Mammary epithelial cell (primary cell): ENCODE measurements at places on chromosomes 12 and 14.

DNA sequence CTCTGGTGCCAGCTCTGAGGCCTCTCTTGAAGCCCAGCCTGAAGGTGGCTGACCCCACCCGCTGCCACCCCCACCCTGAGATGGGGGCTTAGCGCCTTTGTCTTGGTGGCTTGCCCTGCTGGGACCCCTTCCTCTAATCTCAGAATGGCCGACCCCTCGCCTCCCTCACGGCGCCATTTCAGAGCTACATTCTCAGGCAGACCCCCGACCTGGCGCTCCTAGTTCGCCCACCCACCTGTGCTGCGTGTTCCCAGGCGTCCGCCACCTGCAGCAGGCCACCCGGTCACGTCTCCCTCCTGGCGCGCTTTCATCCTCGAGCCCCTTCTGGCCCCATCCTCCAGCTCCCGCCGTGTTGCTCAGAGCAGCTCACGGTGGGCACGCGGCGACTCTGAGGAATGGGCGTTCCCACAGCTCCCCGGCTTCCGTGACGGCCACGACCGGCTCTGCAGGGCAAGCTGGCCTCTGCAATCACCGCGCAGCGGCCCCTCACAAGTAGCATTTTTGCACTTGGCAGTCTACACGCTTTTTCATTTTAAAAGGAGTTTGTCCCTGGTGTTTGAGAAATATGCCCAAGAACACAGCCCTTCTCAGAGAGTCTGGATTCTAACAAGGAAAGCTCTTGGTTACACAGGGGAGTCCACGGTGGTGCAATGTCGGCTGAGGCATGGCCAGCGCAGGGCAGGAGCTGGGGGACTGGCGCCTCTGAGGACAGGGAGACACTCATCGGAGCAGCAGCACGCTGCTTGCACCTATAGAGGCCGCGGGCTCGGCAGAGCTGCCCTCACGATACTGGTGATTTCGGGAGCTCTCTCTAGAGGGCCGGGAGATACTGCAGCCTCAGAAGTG, 105.7 kb upstream of the C14orf180 start:
- no peak for DNase-seq

- DNase-seq: peak; percentile 34
Observed at GRCh38 chr12:69779928-69780327, 41.3 kb downstream of the RAB3IP start.

- no peak for DNase-seq
Observed at GRCh38 chr14:94041551-94042346, 15.6 kb downstream of the OTUB2 start.

GRCh38 chr14:101947577-101947903, 16.8 kb upstream of the DYNC1H1 start:
- no peak for DNase-seq

DNA sequence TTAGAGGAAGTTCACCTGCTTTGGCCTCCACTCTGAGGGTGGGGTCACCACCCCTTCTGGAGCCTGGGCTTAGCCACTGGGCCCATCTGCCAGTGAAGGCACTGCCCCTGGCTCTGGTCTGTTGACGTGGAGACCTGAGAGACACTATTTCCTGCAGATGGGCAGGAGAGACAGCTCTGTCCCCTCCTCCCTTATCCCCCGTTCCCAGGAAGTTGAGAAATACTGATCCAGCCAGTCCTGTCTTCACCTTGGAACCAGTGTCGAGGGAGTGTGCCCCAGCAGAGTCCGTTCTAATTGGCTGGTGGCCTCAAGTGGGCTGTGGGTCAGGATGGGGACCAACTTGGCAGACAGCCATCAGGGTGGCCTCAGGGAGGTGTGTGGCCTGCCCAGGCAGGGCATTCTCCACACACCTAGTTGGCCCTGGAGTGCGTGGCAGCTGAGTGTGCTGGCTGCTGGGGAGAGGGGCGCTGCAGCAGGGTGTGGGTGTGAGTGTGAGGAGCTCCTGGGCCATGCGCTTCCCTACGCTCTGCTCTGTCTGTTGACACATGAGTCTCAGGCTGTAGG, 25.4 kb downstream of the CLSTN3 start:
- DNase-seq: peak; percentile 43

DNA sequence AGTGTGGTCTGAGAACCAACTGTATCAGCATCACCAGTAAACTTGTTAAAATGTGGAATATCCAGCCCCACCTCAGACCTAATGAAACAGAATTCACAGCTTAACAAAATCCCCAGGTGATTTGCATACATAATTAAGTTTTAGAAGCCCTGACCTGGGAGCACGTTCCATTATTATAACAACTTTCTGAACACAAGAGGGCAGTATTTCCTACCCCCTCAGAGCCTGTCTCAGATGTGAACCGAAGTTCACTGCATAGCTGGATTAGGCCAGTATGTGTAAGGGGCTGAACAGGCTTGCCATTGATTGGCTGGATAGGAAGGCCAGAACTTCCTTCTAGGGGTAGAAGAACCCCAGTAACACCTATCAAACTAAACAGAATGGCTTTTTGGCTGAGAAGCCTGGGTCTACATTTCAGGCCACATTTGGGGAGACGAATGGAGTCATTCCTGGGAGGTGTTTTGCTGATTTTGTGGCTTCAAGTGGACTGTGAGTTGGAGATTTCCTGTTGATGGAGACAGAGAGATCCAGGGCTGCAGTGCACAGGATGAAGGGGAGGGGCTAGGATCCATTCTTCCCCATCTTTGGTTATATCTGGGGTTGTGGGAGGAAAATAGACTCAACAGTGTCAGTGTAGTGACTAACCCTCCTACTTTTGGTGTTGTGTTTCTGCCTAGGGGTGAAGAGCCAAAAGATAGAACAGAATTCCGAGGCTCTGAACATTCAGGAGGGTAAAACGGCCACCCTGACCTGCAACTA, 94.7 kb upstream of the OR4E1 start:
- DNase-seq: peak; percentile 24

DNA sequence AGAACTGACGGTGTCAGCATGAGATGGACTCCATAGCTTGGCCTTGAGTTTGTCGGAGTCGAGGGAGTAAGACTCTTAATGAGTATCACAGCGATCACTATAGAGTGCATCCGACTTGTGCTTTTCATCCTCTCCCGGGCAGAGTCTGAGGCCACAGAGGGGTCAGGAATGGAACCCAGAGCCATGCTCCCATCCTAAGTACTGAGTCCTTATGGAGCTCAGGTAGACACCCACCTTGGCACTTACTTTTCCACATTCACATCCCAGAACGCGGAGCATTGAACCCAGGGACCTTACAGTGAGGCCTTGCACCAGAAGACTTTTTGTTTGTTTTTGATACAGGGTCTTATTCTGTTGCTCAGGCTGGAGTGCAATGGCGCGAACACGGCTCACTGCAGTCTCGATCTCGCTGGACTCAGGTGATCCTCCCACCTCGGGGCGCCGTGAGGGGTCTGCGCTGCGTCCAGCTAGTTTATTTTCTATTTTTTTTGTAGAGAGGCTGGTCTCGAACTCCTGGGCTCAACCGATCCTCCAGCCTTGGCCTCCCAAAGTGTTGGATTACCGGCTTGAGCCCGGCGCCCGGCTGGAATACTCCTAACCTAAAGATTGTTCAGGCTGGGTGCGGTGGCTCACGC, 719 bp upstream of the SRSF9 start:
- no peak for DNase-seq

- no peak for DNase-seq
Observed at GRCh38 chr12:4874671-4875070, 35.0 kb upstream of the KCNA1 start.

DNA sequence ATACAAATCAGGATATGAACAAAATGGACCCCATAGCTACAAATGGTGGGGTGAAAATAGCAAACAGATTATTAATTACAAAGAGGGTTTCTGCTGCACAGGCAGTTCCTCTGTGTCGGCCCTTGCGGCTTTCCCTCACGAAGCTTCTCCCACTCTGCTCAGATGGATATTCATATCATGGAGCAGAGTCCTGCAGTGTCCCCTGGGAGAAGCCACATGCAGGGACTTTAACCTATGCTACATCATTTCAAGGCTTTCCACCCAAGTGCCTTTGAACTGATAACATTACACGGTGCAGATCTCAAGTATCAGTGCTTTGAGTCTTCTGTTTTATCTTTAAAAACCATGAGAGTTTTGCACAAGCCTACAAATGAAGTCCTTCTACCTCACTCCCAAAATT, 229.1 kb downstream of the PPM1H start:
- no peak for DNase-seq

DNA sequence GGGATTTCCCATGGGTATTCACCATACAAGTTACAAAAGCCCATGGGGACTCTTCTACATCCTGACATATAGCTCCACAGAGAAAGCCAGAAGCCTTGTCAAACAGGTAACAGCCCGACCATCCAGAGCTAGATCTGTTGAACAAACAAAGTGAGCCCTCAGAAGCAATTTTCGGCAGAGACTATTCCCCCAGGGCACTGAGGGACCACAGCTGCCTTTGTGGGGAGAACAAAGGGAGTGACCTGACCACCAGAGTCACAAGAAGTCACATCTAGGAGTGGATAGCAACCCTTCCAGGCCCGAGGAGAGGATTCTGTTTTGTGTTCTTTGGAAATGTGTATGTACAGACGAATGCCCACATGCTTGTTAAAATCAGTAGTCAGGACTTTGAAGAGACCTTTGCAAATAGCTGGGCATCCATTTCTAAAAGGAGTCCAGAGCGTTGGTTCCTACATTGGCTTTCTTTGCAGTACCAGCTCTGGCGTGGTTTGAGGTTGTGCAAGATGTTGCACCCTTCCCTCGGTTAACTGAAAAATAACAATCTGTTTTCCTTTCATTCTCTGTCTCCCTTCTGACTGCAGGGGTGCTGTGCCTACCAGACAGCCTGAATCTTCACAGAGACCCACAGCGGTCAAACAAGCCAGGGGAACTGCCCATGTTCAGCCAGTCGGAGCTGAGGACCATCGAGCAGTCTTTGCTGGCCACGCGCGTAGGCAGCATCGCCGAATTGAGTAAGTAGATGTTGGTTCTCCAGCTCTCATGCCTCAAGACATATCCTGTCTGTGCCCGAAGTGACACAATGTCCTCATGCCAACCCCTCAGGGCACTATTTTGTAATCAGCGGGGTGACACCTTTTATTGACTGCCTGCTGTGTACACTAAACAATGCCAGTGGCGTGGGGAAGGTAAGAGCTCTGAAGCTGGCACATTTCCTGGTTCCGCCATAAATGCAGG, 165.4 kb upstream of the PWP1 start:
- no peak for DNase-seq

DNA sequence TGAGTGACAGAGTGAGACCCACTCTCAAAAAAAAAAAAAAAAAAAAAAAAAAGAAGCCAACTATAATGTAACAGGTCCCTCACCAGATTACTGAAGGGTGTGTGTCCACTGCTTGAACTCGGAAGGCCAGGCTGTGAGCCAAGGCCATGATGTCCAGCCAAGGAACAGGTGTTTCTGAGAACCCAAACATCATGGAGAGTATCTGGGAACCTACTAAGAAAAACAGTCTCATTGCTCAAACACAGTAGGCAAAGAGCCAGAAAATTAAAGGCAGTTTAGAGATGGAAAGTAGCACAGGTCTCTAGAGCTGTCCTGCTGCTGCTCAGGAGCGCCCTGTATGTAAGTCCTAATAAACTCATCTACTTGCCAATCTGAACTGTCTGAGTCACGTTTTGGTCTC, 12.5 kb upstream of the MAP4K5 start:
- no peak for DNase-seq

DNA sequence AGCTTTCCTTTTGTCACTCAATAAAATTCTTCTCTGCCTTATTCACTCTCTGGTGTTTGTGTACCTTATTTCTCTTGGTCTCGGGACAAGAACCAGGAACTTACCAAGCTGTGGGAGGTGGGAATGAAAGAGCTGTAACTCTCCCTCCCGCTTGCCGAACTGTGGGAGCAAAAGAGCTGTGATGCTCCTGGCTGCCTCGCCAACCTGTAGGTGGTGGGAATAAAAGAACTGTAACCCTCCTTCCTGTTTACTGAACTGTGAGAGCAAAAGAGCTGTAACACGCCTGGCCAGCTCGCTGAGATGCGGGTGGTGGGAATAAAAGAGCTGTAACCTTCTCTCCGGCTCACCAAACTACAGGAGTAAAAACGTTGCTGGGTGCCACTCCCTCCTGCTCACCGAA, 314.1 kb upstream of the LRIG3 start:
- no peak for DNase-seq

- DNase-seq: no peak
Observed at GRCh38 chr14:59439256-59439965, 25.8 kb downstream of the GPR135 start.

DNA sequence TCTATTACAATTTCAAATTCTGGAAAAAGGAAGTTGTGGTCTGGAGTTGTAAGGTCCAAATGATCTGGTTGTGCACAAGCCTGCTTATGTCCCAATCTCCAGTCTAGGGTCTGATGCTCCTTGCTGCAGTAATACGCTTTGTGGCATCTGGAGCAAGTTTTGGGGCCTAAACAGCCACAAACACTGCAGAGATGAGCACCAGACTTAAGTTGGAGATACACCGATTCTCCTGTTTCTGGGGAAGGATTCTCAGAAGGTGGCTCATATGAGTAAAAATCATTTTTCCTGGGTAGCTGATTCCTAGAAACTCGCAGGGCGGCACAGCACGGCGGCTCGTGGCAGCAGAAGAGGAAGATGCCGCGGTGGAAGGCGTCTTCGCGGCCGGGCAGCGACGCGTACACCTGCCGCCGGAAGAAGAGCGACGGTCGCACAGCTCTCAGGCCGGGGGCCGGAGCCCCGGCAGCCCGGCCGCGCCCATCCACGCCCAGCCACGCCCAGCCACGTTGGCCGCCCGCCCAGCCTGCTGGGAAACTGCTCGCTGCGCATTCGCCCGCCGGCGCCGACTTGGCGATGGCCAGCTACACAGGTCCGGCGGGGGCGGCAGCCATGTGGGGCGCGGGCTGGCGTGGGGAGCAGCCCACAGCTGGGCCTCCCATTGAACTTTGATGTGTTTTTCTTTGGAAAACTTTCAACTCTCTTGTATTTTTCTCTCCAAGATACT, 129.0 kb downstream of the ASCL4 start:
- peak; percentile 23 for DNase-seq

GRCh38 chr14:77158882-77159255, 17.3 kb upstream of the ZDHHC22 start:
- no peak for DNase-seq

- DNase-seq: peak; percentile 51
Observed at GRCh38 chr14:92603309-92604242, 90.0 kb downstream of the RIN3 start.

DNA sequence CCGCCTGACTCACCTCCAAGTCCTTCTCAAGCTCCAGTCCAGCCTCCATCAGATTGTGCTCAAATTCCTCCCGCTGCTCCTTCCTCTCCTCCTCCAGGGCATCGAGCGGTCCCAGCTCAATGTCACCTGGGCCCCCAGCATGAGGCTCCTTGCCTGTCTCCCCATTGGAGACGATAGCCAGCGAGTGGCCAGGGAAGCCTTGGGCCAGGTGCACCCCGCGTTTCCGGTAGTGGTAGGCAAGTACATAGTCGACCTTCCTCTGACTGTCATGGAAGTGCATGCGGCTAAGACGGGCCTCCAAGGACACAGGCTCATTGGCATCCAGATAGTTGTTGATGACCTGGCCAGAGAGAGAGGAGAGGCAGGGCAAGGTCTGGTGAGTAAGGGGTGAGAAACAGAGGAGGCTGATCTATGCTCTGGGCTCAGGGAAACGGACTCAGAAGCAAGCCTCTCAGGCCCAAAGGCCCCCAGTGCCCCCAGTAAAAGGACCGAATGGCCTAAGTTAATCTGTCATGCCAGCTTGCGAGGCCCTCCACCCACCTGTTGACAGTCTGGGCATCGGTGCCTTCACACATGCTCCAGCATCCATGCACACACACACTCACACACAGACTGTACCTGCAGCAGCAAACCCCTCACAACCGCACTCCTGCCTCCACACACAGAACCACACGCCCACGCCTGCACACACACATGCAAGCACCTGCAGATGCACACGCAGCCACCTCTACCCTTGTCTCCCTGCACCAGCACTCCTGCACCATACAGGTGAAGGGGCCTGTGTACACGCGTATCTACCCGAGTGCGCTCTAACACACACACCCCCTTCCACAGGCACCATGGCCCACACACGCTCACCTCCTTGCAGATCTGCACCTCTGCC, 23.8 kb downstream of the ANO2 start:
- no peak for DNase-seq
